ENCODE measurements at places on chromosomes 2 and 18.

DNA sequence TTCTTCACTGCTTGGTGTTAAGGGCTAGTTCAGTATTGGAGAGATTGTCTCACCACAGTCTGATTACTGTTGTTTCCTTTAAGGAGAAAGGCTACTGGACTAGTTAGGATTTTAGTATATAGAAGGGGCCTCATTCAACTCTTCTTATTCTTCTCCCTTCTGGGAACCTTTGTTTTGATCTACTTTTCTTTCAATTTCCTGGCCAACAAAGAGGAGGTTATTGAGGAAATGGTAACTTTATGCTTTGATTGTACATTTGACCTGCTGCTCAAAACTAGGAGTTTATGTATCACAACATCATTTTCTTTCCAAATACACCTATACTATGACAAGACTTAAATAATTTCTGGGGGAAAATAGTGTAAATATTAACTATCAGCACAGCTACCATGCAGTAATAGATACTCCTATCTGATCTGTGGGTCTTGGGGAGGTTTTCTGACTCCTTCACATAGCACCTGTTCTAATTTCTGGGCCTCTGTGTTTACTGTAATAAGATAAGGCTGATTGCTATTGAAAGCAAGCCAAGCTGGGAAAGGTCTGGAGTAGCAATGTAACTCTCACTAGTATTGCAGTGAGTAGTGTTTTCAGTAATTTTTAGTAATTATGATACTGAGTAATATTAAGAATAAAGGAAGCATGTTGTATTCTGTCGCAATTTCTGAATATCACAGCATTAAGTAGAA, 395.3 kb downstream of the NUP35 start:
- peak; percentile 46 for DNase-seq

DNA sequence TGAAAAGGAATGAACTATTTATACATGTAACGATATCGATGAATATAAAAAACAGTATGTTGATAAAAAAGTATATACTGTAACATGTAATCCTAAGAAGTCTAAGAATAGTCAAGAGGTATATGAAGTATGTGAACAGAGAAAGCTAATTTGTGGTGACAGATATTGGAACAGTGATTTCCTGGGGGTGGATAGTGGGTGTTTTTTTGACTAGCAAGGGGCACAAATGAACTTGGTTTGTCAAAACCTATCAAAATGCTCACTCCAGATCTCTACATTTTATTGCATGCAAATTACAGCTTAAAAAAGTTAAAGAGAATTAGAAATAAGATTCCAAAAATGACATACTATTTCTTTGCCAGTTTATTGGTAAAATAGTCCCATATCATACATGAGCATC, 35.4 kb downstream of the PTH2R start:
- DNase-seq, result no peak

- no peak for DNase-seq
These were observed 218.0 kb downstream of the LOXHD1 start for GRCh38 chr18:46439037-46439436.

DNA sequence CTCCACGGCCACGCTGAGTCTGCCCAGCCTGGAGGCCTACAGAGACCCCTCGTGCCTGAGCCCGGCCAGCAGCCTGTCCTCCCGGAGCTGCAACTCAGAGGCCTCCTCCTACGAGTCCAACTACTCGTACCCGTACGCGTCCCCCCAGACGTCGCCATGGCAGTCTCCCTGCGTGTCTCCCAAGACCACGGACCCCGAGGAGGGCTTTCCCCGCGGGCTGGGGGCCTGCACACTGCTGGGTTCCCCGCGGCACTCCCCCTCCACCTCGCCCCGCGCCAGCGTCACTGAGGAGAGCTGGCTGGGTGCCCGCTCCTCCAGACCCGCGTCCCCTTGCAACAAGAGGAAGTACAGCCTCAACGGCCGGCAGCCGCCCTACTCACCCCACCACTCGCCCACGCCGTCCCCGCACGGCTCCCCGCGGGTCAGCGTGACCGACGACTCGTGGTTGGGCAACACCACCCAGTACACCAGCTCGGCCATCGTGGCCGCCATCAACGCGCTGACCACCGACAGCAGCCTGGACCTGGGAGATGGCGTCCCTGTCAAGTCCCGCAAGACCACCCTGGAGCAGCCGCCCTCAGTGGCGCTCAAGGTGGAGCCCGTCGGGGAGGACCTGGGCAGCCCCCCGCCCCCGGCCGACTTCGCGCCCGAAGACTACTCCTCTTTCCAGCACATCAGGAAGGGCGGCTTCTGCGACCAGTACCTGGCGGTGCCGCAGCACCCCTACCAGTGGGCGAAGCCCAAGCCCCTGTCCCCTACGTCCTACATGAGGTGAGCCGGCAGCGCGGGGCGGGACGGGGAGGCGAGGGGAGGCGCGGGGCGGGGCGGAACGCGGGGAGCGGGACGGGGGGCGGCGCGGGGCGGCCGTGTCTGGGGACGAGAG, 15.2 kb downstream of the NFATC1 start:
- DNase-seq, result no peak

Measured in NCI-H1092 treated with DMSO at 0.1 percent for 48 hours (cell line).